Right lung (tissue), 10 donors: ENCODE measurements at places on chromosomes 6 and 20.

- DNase-seq = peak; percentile 80
Measured at GRCh38 chr6:147508042-147508865, at the start of gene SAMD5. TSS of gene SAMD5 (plus strand) at chr6:147508690. CDS start at chr6:147508929, 239 bp downstream.

DNA sequence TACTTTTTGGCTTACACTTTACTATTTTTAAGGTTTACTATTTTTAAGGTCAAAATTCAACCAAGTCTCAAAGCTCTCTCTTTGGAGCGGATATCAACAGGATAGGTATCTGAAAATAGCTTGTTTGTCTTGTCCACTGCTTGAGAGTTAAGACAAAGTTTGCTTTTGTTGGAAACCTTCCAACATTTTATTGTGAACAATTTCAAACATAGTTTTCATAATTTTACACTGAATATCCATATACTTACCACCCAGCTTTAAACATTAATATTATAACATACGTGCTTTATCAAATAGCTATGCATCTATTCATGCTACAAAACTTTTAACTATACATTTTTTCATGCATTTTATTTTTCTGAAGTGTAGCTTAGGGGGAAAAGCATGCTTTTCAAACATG is 109.9 kb downstream of the FYN start:
- no peak for DNase-seq

GRCh38 chr6:135033238-135033637 is 21.4 kb downstream of the HBS1L start:
- no peak for DNase-seq

GRCh38 chr6:150813993-150814359 is 51.5 kb upstream of the MTHFD1L start:
- DNase-seq = no peak

GRCh38 chr20:15895560-15896084 is 677.6 kb downstream of the KIF16B start:
- DNase-seq = no peak

DNA sequence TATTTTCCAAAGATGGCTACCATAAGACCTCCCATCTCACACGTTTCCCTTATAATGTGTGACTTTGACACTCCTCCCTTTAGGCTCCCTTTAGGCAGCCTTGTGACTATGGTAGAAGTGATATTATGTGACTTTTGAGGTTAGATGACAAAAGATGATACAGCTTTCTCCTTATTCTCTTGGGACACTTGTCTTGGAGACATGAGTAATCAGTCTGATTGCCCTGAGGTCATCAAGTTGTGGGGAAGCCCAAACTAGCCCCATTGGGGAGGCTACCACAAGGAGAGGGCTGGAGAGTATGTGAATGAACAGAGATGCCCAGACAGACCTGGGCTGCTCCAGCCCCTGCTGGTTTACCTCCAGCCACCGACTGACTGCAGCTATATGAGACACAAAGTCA is 10.6 kb upstream of the DLK2 start:
- no peak for DNase-seq

- no peak for DNase-seq
Measured at GRCh38 chr6:163738725-163739407, 324.3 kb downstream of the QKI start.

- DNase-seq = no peak
Measured at GRCh38 chr20:32070690-32071213, 18.7 kb downstream of the HCK start.

- no peak for DNase-seq
Measured at GRCh38 chr6:37060195-37060559, 54.7 kb downstream of the FGD2 start.

GRCh38 chr20:39632176-39632575 is 670.0 kb downstream of the DHX35 start:
- no peak for DNase-seq

DNA sequence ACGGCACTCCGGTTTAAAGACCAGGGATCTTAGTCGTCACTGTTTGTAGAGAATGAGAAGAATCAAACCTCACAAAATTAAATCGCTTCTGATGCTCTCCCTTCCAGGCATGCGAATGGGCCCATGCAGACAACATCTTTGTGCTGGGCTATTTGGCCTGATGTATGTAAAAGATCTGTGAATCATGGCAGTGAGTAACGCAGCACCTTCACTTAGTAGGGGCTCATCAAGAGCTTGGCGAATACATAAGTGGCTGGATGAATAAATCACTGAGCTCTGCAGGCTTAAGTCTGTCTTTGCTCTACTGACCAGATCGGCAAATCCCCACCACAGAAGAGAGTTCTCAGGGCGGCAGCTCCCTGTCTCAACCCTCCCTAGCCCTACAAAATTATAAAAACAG is 44.8 kb upstream of the AFDN start:
- DNase-seq = no peak

DNA sequence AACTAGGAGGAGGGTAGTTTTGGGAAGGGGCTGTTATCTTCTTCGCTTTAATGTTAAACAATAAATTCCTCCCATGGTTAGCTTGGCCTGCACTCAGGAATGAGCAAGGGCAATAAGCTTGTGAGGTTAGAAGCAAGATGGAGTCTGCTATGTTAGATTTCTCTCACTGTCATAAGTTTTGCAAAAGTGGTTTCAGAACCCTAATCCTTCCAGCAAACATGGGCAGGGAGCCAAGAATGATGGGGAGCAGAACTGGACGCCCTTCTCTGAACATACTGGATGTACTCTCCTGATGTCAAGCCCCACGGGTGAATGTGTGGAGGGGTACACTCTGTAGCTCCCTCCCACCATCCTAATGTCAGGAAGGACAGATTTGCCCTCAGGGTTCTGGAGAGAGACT is 22.3 kb downstream of the C6orf163 start:
- no peak for DNase-seq

DNA sequence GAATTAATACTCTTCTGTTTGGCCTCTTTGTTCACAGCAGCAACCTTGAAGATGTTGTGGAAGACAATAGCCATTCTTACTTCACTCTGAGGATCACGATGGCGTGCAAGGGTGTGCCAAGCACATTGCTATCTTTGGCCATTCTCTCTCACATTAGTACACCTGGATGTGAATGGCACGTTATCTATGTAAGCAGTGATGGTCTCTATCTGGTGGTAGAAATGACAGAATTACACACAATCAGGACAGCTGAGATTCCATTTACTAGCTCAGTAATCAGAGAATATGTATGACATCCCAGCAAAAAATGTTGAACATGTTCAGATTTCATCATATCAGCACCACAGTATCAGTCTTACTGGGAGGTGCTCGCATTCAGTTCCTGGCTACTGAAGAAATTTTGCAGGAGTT is 116.2 kb downstream of the LCA5 start:
- DNase-seq = no peak

- DNase-seq = peak; percentile 66
Measured at GRCh38 chr6:122809001-122809400, 19.9 kb downstream of the SMPDL3A start.

- peak; percentile 12 for DNase-seq
Measured at GRCh38 chr20:32333988-32334885, 23.9 kb upstream of the ASXL1 start.

- DNase-seq = no peak
Measured at GRCh38 chr6:15709651-15710269, 46.9 kb upstream of the DTNBP1 start.

DNA sequence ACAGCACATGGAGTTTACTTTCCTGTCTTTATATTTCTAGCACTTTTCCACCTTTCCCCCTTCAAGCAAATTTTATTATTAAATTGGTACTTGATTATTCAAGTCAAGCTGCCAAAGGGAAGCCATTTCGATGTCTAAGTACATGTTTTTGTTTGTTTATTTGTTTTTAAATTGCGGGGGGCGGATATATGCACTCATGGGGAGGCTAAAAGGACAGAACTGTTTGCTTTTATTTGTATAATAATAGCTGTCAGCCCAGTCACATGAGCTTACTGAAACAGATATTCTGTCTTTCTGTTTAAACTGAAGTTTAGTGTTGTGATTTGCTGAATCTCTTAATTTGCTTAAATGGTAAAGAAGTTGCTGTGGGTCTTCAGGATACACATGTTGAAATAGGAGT is 49.6 kb upstream of the PLCG1 start:
- DNase-seq = no peak

DNA sequence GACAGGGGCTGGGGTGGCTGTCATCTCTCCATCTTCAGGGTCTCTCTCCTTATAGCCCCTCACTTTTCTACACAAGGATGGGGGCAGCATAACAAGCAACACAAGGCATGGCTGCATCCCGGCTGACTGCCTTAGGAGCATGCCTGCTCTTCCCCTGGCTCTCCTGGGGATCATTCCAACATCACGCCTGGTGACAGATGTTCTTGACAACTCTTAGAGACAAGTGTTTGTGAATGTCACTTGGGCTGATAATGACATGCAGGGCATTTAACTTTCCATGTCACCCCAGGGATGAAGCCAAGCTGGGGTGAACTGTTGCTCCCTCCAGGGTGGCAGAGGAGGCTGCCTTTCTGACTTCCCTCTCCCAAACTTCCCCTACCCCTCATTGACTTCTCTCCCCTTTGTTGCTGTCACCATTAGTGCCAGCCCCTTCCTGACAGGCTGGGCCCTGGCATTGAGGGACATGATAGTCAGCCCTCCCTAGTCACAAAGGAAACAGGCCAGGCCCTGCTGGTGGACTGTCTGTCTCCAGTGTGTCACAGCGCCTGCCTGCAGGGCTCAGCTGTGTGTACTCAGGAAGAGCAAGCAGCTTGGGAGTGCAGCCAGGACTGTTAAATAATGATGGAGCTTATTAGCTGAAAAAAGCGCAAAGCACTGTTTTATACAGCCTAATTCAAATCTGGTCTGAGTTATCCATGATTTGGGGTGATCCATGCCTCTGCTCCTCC is 161.8 kb downstream of the LRFN2 start:
- DNase-seq = peak; percentile 18

- no peak for DNase-seq
Measured at GRCh38 chr20:2692886-2693285, 306 bp downstream of the EBF4 start.

GRCh38 chr20:16203096-16203495 is 370.2 kb downstream of the KIF16B start:
- no peak for DNase-seq

GRCh38 chr6:129015721-129016120 is 132.8 kb downstream of the LAMA2 start:
- no peak for DNase-seq

- no peak for DNase-seq
Measured at GRCh38 chr6:4808396-4808795, 32.2 kb downstream of the CDYL start.

GRCh38 chr6:135183002-135183531 is 2.0 kb downstream of the MYB start:
- DNase-seq = no peak

GRCh38 chr6:111586554-111586953 is 19.1 kb downstream of the TRAF3IP2 start:
- no peak for DNase-seq

GRCh38 chr6:1325461-1326309 is 13.8 kb downstream of the FOXQ1 start:
- peak; percentile 93 for DNase-seq

- DNase-seq = no peak
Measured at GRCh38 chr6:10591422-10592160, 70.4 kb downstream of the GCNT2 start.

- no peak for DNase-seq
Measured at GRCh38 chr6:135280375-135281136, 99.4 kb downstream of the MYB start.

DNA sequence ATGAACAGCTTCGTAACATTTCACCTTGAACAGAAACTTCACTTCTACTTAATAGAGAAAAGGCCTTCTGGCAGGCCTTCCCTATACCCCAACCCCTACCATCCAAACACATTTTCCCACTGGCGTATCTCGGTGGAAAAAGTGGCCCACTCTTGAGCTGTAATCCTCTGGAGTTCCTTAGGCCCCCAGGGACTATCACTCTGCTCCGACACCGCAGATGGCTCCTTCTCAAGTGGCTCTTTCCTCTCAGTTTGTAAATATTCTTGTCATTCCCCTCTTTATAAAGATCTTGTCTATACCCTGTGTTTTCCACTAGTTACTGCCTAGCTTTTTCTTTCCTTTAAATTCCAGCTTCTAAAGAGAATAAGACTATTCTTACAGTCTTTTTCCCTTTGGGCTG is 108.7 kb downstream of the MYB start:
- DNase-seq = no peak

DNA sequence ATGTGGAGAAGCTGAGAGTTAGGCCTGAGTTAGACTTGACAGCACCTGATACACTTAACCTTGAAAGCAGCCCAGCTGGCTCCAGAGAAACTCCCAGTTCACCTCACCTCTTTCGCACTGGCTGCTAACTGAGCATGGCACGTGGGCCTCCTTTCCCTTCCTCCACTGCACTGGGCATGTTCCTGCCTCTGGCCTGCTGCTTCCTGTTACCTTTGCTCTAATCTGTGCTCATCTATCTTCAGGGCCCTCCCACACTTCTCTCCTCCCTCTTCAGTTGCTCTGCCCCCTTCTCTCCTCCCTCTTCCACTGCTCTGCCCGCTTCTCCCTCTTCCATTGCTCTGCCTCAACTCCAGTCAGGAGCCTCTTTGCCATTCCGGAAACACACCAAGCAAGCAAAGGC is 13.7 kb upstream of the UBE2V1 start:
- DNase-seq = no peak

DNA sequence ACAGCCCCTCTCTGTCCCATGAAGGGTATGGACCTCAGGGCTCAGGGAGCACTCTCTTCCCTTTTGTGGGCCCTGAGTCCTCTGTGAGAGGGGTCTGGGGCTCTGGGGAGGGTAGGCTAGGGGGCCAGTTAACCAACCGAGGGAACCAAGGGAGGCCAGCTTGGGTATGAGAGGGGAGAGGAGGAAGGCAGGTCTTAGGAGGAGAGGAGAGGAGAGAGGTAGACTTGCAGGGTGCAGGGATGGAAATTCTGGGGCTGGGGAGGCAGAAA is 720 bp downstream of the DUSP15 start:
- DNase-seq = no peak

DNA sequence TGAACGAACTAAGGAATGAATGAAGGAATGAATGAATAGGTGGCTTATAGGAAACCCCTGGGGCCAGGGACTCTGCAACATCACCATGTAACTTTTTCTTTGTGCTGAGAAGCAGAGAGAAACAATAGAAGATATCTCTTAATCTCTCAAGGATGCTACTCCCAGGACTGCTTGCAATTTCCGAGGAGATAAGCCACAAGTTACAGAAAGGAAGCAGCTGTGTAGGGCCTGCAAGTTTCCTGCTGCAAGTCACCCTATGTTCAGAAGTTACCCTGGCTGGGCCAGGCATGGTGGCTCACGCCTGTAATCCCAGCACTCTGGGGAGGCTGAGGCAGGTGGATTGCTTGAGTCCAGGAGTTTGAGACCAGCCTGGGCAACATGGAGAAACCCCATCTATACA is 7.3 kb upstream of the MAVS start:
- no peak for DNase-seq

DNA sequence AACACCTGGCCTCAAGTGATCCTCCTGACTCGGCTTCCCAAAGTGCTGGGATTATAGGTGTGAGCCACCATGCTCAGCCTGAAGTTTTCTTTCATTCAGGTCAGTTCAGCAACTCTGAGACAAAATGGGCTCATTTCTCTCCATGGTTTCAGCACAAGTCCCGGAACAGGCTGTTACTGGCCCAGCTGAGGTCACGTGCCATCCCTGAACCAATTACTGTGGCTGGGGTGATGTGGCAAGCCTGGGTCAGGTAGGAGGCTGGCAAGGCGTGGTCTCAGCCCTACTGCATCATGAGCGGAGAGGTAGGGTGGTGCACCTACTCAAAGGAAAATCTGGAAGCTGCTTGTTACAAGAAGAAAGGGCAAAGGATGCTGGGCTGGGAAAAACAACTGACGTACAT is 326.4 kb downstream of the KIF16B start:
- no peak for DNase-seq

- DNase-seq = no peak
Measured at GRCh38 chr20:34240693-34241615, at the start of gene ASIP. TSS of gene ASIP (plus strand) at chr20:34241423. CDS start at chr20:34260375, 18,952 bp downstream.
